ENCODE measurements at places on chromosomes 3 and 15.

DNA sequence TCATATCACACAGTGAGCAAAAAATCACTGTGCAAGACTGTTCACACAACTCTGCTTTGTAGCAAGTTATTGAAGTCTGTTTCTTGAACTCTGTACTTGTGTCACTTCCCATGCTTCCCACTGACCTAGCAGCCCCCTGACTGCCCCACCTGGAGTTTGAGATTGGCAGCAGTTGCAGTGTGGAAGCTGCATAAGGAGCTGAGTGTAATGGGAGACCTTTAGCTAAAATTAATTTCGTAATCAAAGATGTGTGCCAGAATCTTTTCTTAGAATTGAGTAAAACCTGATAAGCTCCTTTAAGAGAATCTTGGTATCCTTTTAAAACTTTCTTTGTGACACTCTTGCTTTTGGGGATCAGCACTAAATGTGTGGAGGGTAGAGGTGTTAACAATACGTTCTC, 42.8 kb downstream of the NKIRAS1 start:
- no peak for DNase-seq

DNA sequence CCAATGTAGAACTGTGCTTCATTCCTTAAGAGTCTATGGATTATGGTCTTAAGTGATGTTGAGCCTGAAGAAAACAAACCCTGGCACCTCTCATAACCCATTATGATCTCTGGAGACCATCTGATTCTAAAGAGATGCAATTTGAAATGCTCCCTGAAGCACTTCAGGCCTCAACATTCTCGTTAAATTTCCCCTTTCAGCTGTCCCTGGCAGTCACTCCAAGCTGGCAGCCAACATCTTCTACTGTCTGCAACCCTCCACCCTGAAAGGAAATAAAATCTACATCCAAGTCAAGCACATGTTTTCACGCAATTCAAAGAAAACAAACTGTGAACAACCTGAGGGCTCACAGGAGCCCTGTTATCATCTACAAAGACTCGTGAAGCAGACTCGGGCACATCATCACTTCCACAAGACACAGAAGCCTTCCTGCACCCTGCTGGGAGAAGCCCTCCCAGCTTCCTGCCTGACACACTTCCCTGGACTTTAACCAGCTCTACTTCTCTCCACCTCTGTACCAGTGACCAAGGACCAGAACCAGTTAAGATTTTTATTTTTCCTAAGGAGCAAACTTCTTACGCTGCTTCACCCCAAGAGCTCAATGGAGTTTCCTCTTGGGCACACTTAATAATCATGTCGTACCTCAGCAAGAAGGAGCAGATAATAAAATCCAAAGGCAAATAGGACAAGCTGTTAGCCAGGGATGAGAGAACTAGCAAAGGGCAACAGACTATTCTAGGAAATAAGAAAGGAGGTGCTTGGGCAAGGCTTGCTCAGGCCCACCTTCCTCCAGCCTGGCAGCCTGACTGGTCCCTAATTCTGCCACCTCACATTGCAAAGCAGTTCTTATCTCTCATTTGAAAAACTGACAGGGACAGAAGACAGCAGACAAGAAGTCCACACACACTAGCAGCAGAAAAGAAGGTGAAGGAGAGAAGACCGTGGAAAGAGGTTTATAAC, 67.1 kb downstream of the MAGI1 start:
- DNase-seq, result no peak

GRCh38 chr15:77243716-77244401, 172.9 kb upstream of the TSPAN3 start:
- DNase-seq, result no peak

GRCh38 chr3:17964108-17964507, 221.7 kb upstream of the TBC1D5 start:
- no peak for DNase-seq

DNA sequence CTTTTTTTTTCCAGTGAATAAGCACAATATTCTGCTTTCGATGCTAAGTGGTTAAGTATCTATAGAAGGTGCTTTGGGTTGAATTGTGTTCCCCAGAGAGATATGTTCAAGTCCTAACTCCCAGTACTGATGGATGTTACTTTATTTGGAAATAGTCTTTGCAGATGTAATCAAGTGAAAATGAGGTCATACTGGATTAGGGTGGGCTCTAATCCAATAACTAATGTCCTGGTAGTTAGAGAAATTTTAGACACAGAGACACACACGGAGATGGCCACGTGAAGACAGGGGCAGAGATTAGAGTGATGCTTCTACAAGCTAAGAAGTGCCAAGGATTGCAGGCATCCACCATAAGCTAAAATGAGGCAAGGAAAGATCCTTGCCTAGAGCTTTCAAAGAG, 662.3 kb downstream of the NAALADL2 start:
- DNase-seq, result no peak

DNA sequence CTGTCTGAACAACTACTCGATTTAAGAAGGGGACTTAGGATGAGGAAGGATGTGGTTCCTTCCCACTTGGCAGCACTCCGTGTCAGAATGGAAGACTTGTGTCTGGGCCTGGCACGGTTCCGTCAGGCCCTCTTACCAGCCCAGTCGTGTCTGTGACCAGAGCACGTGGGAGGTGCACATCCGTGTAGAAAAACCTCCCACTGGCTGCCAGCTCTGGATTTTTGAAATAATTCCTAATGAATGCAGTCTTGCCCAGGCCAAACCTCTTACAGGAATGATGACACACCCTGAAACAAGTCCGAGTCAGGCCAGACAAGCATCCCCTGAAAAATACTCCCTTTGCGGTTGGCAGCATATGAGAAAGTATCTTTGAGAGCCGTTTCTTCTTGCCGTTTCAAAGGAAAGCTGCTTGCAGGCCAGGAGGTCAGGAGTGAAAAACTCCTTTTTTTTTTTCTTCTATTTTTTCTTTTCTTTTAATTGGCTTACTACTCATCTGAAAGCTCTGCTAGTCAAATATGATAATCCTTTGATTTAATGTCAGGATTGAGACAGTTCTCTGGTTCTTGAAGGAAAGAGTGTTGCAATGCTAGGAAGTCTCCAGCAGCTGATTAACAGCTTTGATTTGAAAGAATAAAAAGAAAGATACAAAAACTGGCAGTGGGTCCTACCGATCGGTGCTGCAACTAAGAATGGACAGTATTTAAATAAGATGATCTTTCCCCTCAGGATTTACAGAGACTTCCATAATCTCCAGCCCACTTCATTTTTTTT, 19.8 kb downstream of the IL1RAP start:
- DNase-seq, result no peak
